ENCODE measurements at places on chromosomes 2 and 18.
A peak's percentile ranks its signal among the peaks of the same experiment; 100 is the strongest.

DNA sequence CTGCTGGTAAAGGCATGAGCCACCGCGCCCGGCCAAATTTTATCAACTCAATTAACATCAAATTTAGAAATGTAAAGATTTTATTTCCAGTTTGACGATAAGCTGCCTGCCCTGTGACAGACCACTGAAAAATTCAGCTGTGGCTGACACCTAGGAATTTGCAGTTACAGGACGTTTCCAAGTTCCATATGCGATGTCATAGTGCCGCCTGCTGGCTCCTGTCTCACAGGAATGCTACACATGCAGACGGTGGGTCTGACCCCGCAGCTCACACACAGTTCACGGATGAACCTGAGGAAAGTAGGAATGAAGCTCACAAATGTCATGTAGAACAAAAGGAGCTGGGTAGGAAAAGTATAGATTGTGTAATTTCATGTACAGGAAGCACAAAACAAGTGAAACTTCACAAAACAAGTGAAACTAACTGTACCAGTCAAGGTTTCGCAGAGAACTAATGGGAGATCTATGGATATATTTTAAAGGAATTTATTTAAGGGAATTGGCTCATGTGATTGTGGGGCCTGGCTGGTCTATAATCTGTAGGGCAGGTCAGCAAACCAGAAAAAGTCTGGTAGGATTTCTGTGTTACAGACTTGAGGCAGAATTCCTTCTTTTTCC lies 13.2 kb upstream of the SEH1L start:
- DNase-seq: peak; percentile 83

- DNase-seq: no peak
Measured at GRCh38 chr18:76474824-76475223, 20.2 kb downstream of the ZNF516 start.

DNA sequence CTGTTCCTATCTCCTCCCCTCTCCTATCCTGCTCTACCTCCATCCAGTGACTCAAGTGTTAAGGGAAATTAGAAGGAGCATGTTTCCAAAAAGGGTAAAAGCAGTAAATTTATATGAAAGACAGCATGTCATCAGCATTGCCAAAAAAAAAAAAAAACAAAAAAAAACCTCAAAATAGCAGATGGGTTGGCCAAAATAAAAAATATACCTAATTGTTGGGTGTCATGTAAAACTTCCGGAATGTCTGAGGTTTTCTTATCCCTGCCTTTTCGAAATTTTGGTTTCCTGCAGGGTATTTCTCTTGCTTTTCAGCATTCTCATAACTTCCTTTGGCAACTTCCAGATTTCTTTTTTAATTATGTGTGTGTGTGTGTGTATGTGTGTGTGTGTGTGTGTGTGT lies 241.6 kb upstream of the FN1 start:
- DNase-seq: no peak

- DNase-seq: no peak
Measured at GRCh38 chr2:111537078-111537655, 346.8 kb downstream of the ANAPC1 start.

Measured in ureter (tissue), 1 donor.